HCT116 (cell line): ENCODE measurements at places on chromosomes 4 and X. TPM values are rescaled to one million over a fixed set of nuclear protein-coding genes. Genes with fewer than 3 reads are reported as not detected.

DNA sequence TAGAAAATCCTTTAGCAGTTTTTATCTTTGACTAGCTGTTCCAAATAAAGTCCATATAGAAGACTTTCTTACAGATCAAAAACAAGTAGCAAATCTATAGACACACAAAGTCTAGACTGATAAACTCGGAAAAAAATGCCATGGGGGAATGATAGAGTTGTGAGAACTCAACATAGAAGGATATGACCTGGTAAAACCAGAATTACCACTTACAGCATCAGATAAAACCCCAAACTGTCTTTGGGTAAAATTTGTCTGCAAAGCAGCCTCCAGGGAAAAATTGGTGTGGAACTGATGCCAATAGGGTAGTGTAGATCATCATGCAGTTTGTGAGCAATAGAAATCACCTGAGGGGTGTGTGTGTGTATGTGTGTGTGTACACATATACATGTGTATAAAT lies 579.1 kb downstream of the SPOCK3 start:
- no peak for DNase-seq
- no peaks in the 10 kb centered on the region for H3K4me1 ChIP-seq
- H3K27ac ChIP-seq, result no peak overlapping the region
- H3K27me3 ChIP-seq, result no peaks in the 10 kb centered on the region

- H3K4me3 ChIP-seq, result no peak overlapping the region
- H3K36me3 ChIP-seq, result no peaks in the 10 kb centered on the region
- no peaks in the 10 kb centered on the region for H3K27me3 ChIP-seq
- DNase-seq, result no peak
- H3K27ac ChIP-seq, result no peak overlapping the region
- H3K4me1 ChIP-seq, result 0 out of 2 replicates have a peak, but pooled peaks cover 3% of the 10 kb centered on the region
Observed at GRCh38 chrX:136827026-136827425, 46.3 kb upstream of the ARHGEF6 start.

DNA sequence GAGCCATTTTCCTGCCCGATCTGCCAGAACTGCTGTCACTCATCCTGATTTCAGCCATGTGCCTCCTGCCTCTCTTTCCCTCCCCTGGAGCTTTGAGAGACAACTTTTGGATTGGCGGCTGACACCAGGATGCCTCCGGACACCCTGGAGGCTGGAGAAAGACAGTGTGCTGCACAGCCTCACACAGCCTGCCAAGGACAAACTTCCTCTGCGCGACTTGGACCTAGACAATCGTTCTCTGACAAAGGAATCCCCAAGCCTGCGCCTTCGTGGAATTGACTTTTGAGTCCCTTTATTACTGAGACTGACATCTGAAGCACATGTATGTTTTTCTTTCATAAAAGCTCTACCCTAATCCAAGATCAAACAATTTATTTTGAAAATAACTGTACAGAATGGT lies 10.8 kb upstream of the LDB2 start:
- no peak overlapping the region for H3K27ac ChIP-seq
- no peak overlapping the region for H3K4me3 ChIP-seq
- no peak for DNase-seq
- no peaks in the 10 kb centered on the region for H3K4me1 ChIP-seq
- peaks cover 19% of the 10 kb centered on the region for H3K27me3 ChIP-seq

DNA sequence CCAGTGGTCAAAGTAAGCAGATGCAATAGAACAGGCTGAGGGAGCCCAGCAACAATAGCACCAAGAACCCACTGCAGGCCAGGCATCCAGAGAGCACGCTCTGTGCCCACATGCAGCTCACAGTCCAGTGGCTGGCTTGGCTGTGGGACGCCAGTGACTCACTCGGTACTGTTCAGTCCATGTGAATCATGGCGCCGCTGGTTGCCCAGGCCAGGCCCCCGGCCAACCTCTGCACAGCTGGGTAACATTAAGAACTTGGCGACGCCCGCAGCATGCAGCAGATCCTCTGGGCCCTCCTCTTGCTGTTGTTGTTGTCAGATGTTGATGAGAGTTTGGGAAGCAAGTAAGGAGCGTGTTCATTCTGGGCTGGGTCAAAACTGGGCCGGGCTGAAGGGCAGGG lies 60.5 kb downstream of the MSX1 start:
- H3K4me3 ChIP-seq, result no peak overlapping the region
- peaks cover 14% of the 10 kb centered on the region; the same call in 1 of the 2 replicates for H3K27me3 ChIP-seq
- H3K27ac ChIP-seq, result no peak overlapping the region
- no peaks in the 10 kb centered on the region for H3K4me1 ChIP-seq
- no peak for DNase-seq

- H3K4me3 ChIP-seq, result no peak overlapping the region
- 0 out of 2 replicates have a peak, but pooled peaks cover 2% of the 10 kb centered on the region for H3K4me1 ChIP-seq
- H3K36me3 ChIP-seq, result no peaks in the 10 kb centered on the region
- peak; percentile 52 for DNase-seq
- no peak overlapping the region for H3K27ac ChIP-seq
Observed at GRCh38 chr4:9703391-9703790, 78.0 kb upstream of the DRD5 start.

DNA sequence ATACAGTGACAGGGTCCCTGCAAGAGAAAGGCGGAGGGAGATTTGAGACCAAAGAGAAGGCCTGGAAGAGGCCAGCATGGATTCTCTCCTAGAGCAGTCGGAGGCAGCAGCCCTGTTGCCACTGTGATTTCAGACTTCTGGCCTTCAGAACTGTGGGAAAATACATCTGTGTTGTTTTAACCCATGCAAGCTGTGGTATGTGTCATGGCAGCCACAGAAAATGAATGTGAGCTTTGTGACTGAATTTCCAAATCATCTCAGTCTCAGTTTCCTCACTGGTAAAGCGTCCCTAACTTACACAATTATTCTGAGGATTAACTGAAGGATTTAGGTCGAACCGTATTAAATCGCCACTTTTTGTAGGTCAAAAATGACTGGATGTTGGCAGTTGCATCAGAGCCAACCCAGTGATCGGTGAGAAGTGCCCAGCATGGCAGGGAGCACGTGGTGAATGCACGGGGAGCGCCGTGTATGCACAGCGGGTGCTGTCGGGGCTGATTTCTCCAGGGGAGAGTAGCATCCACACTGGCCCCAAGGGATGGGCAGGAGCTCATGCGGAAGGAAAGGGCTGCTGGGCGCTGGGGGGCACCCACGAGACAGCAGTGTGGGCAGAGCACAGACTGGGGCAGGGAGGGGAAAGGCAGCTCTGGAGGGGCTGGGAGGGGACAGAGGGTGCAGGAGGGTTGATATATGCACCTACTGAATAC lies 23.8 kb upstream of the NSG1 start:
- no peak overlapping the region for H3K4me3 ChIP-seq
- H3K36me3 ChIP-seq, result no peaks in the 10 kb centered on the region
- H3K4me1 ChIP-seq, result 0 out of 2 replicates have a peak, but pooled peaks cover 6% of the 10 kb centered on the region
- H3K27ac ChIP-seq, result no peak overlapping the region
- no peaks in the 10 kb centered on the region for H3K27me3 ChIP-seq

DNA sequence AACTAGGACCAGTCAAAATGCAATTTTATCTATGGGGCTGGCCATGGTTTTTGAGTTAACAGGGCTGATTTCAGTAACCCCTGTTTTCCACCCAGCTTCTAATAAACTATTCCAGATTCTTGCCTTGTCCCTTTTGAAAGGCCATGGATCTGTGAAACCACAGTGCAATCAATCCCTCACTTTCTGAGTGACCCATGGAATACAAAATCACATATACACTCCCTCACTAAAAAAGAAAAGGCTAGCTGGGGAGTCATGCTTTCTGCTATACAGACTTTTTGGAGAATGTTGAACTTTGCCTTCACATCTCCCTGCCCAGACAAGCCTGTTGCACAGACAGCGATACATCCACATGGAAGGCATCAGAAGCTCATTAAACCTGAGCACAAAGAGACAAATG lies 47.9 kb downstream of the MAD2L1 start:
- no peak overlapping the region for H3K27ac ChIP-seq
- no peaks in the 10 kb centered on the region for H3K4me1 ChIP-seq
- H3K4me3 ChIP-seq, result no peak overlapping the region

DNA sequence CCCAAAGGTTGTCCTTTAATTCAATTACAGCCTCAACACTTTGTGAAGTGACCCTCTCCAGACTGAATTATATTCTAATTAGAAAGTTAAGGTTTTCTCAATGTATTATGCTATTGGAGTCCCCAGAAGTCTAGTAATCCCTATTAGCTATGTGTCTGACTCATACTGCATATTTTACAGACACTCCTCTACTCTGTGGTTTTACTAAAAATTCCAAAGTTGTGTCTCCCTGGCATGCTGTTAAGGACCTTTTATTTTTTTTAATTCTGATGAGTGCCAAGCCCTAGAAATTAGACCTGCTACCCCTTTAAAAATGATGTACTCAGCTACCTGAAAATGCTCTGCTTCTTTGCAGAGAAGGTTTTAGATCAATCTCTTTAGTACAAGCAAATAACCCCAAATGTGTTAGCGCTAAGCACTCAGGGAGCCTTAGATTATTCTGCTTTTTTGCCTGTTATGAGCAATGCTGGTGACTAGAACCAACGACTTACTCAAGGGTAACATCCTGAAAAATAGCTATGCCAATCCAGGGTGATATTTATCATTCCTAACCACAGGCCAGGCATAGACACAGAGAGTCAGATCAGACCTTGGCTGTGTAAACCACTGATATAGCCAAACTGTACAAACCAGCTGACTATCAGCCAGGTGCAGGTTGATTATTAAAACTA lies 26.1 kb upstream of the CXCL13 start:
- peak; percentile 39 for DNase-seq
- H3K4me3 ChIP-seq, result no peak overlapping the region
- H3K36me3 ChIP-seq, result no peaks in the 10 kb centered on the region

GRCh38 chrX:65841263-65841662 lies 173.8 kb downstream of the MSN start:
- H3K36me3 ChIP-seq, result no peaks in the 10 kb centered on the region
- no peak for DNase-seq
- H3K4me1 ChIP-seq, result no peaks in the 10 kb centered on the region
- no peak overlapping the region for H3K27ac ChIP-seq

GRCh38 chrX:48890296-48890925 lies 7.2 kb downstream of the TIMM17B start:
- H3K27ac ChIP-seq, result no peak overlapping the region
- H3K27me3 ChIP-seq, result no peaks in the 10 kb centered on the region
- no peak for DNase-seq
- peaks cover 14% of the 10 kb centered on the region for H3K4me1 ChIP-seq

DNA sequence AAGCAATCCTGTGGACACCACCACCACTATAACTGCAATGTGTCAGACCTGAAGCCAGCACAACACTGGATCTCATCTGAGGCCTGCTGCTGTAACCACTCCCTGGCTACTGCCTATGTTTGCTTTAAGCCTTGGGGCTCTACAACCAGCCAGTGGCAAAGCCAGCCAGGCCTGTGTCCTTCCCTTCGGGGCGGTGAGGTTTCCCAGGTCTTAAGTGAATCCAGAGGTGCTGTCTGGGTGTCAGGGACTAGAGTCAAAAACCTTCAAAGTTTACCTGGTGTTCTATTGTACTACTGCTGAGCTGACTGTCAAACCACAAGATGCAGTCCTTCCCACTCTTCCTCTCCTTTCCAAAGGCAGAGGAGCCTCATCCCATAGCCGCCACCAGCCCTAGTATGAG lies 750.5 kb downstream of the FAM133A start:
- no peaks in the 10 kb centered on the region for H3K27me3 ChIP-seq
- H3K36me3 ChIP-seq, result no peaks in the 10 kb centered on the region
- no peak overlapping the region for H3K4me3 ChIP-seq
- no peak for DNase-seq

DNA sequence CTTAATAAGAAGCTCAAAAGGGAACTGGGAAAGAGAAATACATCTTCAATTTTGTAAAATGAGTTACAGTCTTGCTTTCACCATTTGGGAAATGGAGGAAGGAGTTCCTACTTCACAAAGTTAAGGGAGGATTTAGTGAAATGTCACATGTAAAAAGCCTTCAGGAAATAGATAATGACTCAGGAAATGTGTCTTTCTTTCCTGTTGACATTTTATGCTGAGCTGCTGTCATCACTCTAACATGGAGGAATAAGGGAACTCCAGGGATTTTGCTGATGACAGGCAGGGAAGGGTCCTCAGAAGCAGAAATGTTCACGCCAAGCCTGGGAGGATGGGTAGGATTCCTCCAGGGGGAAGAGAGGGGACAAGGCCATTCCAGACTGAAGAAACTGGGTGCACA lies 251.1 kb downstream of the USP46 start:
- H3K27ac ChIP-seq, result no peak overlapping the region
- H3K4me1 ChIP-seq, result peaks cover 11% of the 10 kb centered on the region
- no peaks in the 10 kb centered on the region for H3K36me3 ChIP-seq
- H3K4me3 ChIP-seq, result no peak overlapping the region

GRCh38 chrX:12993826-12994225 lies 18.9 kb downstream of the TMSB4X start:
- H3K36me3 ChIP-seq, result no peaks in the 10 kb centered on the region
- H3K4me1 ChIP-seq, result peaks cover 6% of the 10 kb centered on the region; the same call in 1 of the 2 replicates
- DNase-seq, result no peak
- H3K27me3 ChIP-seq, result no peaks in the 10 kb centered on the region
- no peak overlapping the region for H3K27ac ChIP-seq

- H3K4me1 ChIP-seq, result no peaks in the 10 kb centered on the region
- H3K36me3 ChIP-seq, result no peaks in the 10 kb centered on the region
- DNase-seq, result no peak
- H3K27me3 ChIP-seq, result no peaks in the 10 kb centered on the region
Observed at GRCh38 chrX:15576019-15576418, 24.7 kb downstream of the ACE2 start.

DNA sequence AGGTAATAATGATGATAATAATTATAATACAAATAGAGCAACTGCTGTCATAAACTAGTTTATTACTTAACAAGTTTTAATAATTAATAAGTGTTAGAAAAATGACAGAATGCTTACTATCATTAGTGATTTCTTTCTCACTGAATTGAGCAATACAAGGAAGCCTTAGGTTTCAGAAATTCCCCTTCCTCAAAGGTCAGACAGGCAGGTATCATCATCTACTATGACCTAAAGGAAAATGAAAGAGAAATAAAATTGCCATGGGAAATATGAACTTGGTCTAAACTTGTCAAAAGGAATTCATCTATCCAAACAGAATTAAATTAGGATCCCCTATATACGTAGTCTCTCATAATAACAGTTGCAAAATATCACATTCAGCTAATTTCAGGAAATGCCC lies 56.3 kb upstream of the SLC7A11 start:
- no peaks in the 10 kb centered on the region for H3K27me3 ChIP-seq
- H3K4me3 ChIP-seq, result no peak overlapping the region

DNA sequence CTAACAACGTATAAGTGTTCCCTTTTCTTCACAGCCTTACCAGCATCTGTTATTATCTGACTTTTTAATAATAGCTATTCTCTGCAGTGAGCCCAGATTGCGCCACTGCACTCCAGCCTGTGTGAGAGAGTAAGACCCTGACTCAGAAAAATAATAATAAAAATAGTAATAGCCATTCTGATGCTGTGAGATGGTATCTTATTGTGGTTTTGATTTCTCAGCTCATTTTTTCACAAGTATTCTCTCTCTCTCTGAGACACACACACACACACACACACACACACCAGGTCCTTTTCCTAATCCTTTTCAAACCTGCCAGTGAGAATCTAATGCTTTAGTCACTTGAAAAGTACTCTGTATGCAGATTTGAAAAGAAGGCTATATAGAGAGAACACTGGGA lies 89.8 kb downstream of the CHIC2 start:
- H3K27ac ChIP-seq, result no peak overlapping the region
- no peak overlapping the region for H3K4me3 ChIP-seq
- H3K4me1 ChIP-seq, result no peaks in the 10 kb centered on the region
- no peaks in the 10 kb centered on the region for H3K27me3 ChIP-seq
- DNase-seq, result no peak

Gene CLTRN
- 0.25 TPM for total RNA-seq

Gene TEX13B
- total RNA-seq, result not detected

Gene SOWAHD
- 1.1 TPM for total RNA-seq

Gene ARMCX2
- total RNA-seq, result 0.17 TPM

Gene MAGEC2
- not detected for total RNA-seq
